Activated CD4-positive, alpha-beta T cell treated with anti-CD3 and anti-CD28 coated beads, Interleukin-2, amount 10 ng/mL, durations not matched to agents 24 days and 14 days (primary cell): ENCODE measurements at places on chromosomes 13 and 19. TPM values are rescaled to one million over a fixed set of nuclear protein-coding genes. Genes with fewer than 3 reads are reported as not detected.

DNA sequence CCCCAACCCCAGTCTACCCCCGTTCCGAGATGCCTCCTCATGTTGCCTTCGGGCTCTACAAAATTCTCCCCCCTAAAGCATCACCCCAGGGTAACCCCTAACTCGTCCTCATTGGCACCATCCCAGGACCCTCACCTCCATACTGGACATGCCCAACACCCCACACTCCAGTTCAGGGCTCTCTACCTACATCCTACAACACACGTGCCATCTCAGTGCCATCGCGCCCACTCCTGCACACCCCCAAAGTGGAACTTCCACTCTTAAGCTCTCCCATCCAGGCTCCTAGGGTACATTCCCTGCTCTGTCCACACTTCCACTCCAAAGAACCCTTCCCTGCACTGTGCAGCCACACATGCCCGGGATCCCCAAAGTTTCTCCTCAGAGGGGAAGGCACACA, 827 bp upstream of the FKRP start:
- no peak for DNase-seq
- peaks cover 15% of the 10 kb centered on the region for H3K36me3 ChIP-seq
- H3K4me1 ChIP-seq, result peaks cover 37% of the 10 kb centered on the region

- peaks cover 65% of the 10 kb centered on the region for H3K36me3 ChIP-seq
- H3K27me3 ChIP-seq, result no peaks in the 10 kb centered on the region
- H3K4me3 ChIP-seq, result no peak overlapping the region
Observed at GRCh38 chr19:39474139-39474620, 6.5 kb upstream of the TIMM50 start.

DNA sequence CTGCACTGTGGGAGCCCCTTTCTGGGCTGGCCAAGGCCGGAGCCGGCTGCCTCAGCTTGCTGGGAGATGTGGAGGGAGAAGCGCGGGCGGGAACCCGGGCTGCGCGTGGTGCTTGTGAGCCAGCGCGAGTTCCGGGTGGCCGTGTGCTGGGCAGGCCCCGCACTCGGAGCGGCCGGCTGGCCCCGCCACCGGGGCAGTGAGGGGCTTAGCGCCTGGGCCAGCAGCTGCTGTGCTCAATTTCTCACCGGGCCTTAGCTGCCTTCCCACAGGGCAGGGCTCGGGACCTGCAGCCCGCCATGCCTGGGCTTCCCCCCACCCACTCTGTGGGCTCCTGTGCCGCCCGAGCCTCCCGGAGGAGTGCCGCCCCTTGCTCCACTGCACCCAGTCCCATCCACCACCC, 669.1 kb downstream of the PCDH9 start:
- no peak overlapping the region for H3K27ac ChIP-seq
- H3K36me3 ChIP-seq, result no peaks in the 10 kb centered on the region
- H3K4me3 ChIP-seq, result no peak overlapping the region
- no peaks in the 10 kb centered on the region for H3K4me1 ChIP-seq
- no peak for DNase-seq

GRCh38 chr19:3458229-3459088, 21.9 kb downstream of the SMIM24 start:
- H3K27ac ChIP-seq, result no peak overlapping the region
- H3K4me3 ChIP-seq, result no peak overlapping the region
- no peak for DNase-seq
- H3K36me3 ChIP-seq, result no peaks in the 10 kb centered on the region

DNA sequence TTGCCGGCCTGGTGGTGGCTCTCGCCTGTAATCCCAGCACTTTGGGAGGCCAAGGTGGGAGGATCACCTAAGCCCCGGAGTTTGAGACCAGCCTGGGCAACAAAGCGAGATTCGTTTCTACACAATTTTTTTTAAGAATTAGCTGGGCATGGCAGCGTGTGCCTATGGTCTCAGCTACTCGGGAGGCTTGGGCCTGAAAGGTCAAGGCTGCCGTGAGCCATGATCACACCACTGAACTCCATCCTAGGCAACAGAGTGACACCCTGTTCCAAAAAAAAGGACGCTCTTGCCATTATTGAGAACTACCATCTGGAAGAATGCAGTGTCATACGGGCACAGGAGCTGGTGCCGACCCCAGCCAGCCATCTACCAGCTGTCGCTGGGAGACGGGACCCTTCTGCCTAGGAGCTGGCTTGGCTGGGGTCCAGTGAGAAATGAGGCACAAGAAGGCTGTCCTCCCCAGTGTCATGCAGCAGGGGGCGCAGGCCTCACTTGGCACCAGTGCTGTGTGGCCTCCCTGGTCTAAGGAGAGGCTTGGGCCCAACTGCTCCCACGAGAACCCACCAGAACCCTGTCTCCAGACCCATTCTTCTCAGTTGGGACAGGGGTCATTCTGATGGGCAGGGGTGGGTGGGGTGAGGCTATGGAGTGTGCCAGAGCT, 12.2 kb upstream of the RELB start:
- H3K4me1 ChIP-seq, result peaks cover 6% of the 10 kb centered on the region
- peak; percentile 88 for DNase-seq
- H3K36me3 ChIP-seq, result peaks cover 33% of the 10 kb centered on the region
- H3K4me3 ChIP-seq, result no peak overlapping the region

GRCh38 chr13:103145442-103145841, 79.2 kb upstream of the SLC10A2 start:
- H3K36me3 ChIP-seq, result no peaks in the 10 kb centered on the region
- no peaks in the 10 kb centered on the region for H3K27me3 ChIP-seq
- H3K27ac ChIP-seq, result no peak overlapping the region
- no peak overlapping the region for H3K4me3 ChIP-seq
- peak; percentile 4 for DNase-seq
- no peaks in the 10 kb centered on the region for H3K4me1 ChIP-seq

DNA sequence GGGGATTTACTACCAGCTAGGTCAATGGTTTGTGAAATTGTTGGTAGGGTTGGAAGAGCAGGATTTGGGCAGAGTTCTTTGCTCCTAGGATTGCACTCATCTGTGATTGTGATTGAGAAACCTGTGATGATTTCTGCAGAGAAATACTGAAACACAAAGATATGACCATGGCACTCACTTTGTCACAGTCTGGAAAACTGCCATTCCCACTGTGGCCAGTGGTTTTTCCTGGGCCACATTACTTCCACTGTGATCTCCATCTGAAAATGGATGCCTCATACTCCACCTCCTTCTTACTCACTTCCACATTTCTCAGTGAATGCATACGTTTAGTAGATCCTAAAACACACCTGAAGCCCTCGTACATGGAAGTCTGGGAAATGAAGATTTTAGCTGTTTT, 593.2 kb downstream of the LMO7 start:
- H3K27me3 ChIP-seq, result no peaks in the 10 kb centered on the region
- no peak overlapping the region for H3K4me3 ChIP-seq
- H3K36me3 ChIP-seq, result no peaks in the 10 kb centered on the region
- H3K4me1 ChIP-seq, result no peaks in the 10 kb centered on the region
- H3K27ac ChIP-seq, result no peak overlapping the region
- DNase-seq, result no peak

PSG11 gene
- total RNA-seq, result not detected in 2 replicates

- H3K4me3 ChIP-seq, result no peak overlapping the region
- no peak overlapping the region for H3K27ac ChIP-seq
- no peaks in the 10 kb centered on the region for H3K36me3 ChIP-seq
- H3K4me1 ChIP-seq, result peaks cover 5% of the 10 kb centered on the region
Observed at GRCh38 chr19:18214779-18215433, 11.1 kb upstream of the RAB3A start.

DNA sequence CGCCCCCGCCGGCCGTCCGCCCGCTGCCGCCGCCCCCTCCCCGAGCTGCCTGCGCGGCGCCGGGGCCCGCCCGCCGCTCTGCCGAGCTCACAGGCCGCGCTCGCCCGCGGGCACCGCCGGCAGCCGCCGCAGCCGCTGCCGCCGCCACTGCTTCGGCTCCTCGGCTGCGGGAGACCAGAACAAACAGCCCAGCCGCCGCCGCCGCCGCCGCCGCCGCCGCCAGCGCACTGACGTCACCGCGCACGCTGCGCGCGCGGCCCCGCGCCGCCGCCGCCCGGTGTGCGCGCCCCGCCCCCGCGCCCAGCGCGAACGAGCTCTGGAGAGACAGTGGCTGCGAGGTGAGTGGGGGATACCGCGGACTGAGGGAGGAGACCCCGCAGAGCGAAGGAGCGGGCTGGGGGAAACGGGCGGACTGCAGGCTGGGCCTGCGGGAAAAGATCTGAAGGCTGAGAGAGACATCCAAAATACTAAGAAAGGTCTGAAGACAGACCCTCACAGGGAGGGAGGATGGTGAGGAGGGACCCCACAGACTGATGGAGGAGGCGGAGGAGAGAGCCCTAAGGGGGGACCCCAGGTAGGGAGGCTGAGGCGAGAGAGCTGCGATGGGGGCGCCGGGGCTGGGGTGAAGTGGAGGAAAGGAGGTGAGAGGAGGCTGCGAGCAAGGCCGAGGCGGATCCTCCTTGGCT, at the start of gene BRD4:
BRD4 (minus strand) TSS at position 229 of the 686 bp plus-strand sequence. CDS start 59,440 bp downstream, outside the sequence.
- DNase-seq, result peak; percentile 95
- no peaks in the 10 kb centered on the region for H3K27me3 ChIP-seq
- H3K36me3 ChIP-seq, result peaks cover 26% of the 10 kb centered on the region
- peak within 1 kb of the TSS; percentile 96 for H3K27ac ChIP-seq

ZFP14 gene
- 2.2 and 3.2 TPM in 2 replicates for total RNA-seq

DNA sequence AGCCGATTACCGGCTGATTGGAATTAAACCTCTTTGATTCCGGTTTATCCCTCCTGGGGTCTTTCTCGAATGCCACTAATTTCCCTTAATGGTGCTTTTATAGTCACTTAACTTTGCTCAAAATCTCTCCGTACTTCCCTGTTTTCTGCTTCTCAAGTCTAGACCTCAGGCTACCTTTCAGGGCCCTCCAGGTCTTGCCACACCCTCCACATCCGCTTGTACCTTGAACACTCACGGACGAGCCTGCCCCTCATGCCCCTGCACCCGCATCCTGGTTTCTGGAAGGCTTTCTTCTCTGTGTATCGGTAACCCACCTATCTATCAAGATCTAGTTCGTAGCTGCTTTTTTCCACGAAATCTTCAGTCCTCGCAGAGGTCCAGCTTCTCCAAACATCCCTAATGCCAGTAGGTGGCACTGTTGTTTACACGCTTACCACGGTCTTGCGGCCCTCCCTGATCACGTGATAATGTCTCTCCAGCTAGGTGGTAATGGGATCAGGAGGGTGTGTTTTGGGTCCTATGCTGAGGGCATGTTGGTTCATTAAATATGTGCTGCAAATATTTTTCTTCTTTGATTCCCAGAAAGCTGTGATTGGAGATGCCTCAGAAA, 13.8 kb downstream of the ATP12A start:
- H3K27ac ChIP-seq, result no peak overlapping the region
- peaks cover 6% of the 10 kb centered on the region for H3K4me1 ChIP-seq
- peak overlapping the region; percentile 32 for H3K4me3 ChIP-seq
- no peaks in the 10 kb centered on the region for H3K36me3 ChIP-seq
- DNase-seq, result peak; percentile 84

DNA sequence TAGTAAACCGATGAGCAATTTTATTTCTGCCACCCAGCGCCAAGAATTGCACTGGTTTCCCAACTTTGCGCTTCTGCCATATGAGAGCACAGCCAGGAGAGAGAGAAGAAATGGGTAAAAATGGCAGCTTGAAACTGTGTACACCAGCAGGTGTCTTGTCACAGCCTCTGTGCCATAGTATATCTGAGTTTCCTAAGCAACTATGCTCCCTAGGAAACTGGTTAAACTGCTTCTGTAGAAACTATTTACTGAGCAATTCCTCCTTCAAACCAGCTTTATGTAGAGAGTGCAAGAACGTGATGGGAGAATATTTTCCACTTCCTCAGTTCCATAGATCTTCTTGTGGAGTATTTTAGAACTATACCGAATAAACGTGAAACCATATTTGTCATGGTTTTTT, 1361.3 kb downstream of the PCDH9 start:
- H3K27me3 ChIP-seq, result no peaks in the 10 kb centered on the region
- H3K27ac ChIP-seq, result no peak overlapping the region
- H3K36me3 ChIP-seq, result no peaks in the 10 kb centered on the region
- H3K4me1 ChIP-seq, result no peaks in the 10 kb centered on the region

SLC25A42 gene
- total RNA-seq, result 8.0 and 8.1 TPM in 2 replicates

SLC1A6 gene
- not detected in 2 replicates for total RNA-seq

BEST2 gene
- not detected in 2 replicates for total RNA-seq
